HCT116 (cell line): ENCODE measurements at places on chromosomes 1 and 21.

GRCh38 chr1:62732331-62732730, 44.1 kb upstream of the DOCK7 start:
- DNase-seq: no peak

GRCh38 chr21:28200726-28201125, 792.0 kb downstream of the LTN1 start:
- no peak for DNase-seq

GRCh38 chr1:236102611-236103010, 37.7 kb upstream of the NID1 start:
- DNase-seq: no peak

- no peak for DNase-seq
Measured at GRCh38 chr1:193176788-193177187, 9.6 kb downstream of the B3GALT2 start.

DNA sequence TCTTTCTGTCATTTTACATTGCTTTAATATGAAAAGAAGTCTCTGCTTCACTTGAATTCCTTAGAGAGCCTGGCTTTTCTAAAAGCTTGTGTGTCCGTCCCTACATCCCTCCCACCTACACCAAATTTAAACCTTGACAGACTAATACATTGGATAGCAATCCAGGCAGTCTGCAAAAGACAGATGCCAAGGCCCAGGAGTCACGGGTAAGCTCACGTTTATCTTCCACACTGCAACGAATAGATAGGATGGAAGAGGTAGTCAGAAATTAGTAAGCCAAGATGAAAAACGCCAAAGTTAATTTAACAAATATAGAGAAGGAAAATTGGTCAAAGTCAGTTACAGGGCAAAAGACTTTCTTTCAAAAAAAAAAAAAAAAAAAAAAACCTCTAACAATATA, 338.1 kb downstream of the SMYD3 start:
- no peak for DNase-seq
